M059J (cell line): ENCODE measurements at places on chromosomes 5 and 9. TPM values are rescaled to one million over a fixed set of nuclear protein-coding genes. Genes with fewer than 3 reads are reported as not detected.

SHC3 gene
- total RNA-seq, result 1.2 and 3.2 TPM in 2 replicates

DNA sequence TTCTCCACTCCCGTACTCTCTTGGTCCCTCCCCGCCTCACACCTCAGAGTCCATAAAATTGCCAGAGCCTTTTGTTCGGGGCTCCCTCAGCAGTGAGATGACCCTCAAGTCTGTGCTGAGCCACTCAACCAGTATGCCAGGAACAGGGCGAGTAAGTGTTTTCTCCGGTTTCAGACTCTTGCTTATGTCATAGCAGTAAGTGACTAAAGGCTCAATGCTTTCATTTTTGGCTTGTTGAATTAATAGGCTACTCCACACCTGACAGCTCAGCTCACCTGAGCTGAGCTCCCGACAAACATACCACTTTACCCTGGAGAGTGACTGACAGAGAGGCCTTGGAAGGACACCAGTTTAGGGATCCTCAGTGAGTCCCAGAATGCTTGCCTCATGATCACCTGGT, 30.5 kb downstream of the PCSK1 start:
- no peak for DNase-seq

- DNase-seq, result no peak
Observed at GRCh38 chr5:472076-472655, 29.2 kb downstream of the EXOC3 start.

DNA sequence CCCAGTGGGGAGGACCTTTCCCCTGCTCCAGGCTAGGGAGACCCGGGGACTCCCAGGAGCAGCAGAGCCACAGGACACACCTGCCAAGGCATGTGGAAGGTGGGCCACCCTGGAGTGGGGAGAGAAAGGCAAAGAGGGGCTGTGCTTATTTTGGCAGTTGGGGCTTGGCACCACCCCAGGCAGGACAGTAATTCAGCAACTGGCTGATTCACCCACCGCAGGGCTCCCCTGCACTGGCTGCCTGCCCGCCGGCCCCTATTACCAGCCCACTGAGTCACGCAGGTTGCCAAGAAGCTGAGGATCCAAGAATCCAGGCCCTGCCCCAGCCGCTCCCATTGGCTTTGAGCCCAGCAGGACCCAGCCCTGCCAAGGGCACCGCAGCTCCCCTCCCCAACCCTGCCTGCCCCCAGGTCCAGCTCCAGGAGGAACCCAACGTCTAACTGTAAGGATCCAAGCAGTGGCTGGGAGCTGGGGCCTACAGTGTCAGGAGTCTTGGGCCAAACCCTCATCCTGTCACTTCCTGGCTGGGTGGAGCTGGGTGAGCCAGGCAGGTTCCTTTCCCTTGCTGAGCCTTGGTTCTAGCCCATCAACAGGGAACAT, 14.2 kb upstream of the RALGDS start:
- DNase-seq, result peak; percentile 99

- no peak for DNase-seq
Observed at GRCh38 chr9:88614359-88614758, 79.4 kb downstream of the NXNL2 start.
